ENCODE measurements at places on chromosomes 5 and 9.

DNA sequence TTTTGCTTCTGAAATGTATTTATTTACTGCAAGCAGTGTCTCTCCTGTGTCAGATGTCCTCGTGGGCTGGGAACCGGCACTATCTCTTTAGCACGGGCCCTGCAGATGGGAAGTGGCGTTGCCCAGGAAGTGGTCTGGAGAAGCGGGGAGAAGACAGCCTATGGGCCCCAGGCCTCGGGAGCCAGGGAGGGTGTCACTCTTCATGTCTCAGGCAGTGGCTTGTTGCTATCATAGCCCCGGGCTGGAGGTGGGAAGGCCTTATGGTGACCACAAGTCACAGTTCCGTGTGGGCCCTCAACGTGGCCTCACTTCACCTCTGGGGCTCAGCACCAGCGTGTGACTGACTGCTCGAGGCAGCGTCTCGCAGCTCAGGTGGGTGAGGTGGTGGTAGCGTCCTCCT lies 41.4 kb downstream of the SYK start:
- no peak for DNase-seq

DNA sequence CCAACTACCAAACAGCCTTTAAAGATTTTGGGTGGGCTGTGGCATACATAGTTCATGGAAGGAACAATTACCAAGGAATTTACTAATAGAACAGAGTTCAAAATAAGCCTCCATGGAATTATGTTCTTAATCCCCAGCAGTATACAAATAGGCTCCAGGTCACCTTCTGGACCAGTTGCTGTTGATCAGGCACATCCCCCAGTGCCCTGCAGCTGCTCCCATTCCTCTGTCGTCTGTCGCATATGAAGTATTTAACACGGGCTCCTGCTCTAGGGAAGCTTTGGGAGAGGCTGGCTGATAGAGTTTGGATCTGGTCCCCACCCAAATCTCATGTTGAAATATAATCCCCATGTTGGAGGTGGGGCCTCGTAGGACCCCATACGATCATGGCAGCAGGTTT lies 17.8 kb downstream of the SHC3 start:
- DNase-seq, result no peak

DNA sequence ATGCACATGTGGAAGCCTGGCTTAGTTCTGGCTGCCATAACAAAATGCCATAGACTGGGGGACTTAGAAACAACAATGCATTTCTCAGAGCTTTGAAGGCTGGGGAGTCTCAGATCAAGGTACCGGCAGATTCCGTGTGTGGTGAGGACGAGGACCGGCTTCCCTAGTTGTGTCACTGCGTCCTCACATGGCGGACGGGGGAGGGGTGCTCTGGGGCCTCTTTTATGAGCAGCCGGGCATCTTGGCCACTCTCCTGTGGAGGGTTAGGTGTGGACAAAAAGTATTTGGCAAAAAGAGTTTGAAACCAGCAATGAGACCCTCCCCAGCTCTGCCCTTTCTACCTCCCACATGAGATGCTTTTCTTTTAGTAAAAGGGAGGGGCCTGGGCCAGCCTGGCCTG lies 118.5 kb upstream of the LPCAT1 start:
- no peak for DNase-seq

DNA sequence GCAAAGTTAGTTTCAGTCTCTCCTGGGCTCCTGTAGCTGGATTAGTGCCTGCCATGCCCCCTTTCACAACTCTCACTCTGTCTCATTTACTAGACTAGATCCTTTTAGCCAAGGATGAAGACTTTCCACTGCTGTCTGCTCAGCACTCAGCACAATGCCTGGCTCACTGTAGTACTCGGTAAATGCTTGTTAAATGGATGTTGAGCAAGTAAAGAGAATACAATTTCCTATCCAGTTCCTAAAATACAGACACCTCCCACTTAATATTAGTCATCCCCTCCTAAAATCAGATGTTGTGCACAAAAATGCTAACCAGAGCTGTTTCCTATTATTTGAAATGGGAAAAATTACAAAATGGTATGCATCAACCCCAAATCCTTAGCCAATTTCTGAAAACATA lies 195.8 kb downstream of the SREK1 start:
- DNase-seq, result no peak

- no peak for DNase-seq
These were observed 22.5 kb downstream of the RANBP3L start for GRCh38 chr5:36279054-36279698.

- DNase-seq, result no peak
These were observed 71.3 kb downstream of the KDM4C start for GRCh38 chr9:6829027-6829426.

GRCh38 chr5:149946118-149946517 lies 1.5 kb upstream of the PDE6A start:
- DNase-seq, result no peak

DNA sequence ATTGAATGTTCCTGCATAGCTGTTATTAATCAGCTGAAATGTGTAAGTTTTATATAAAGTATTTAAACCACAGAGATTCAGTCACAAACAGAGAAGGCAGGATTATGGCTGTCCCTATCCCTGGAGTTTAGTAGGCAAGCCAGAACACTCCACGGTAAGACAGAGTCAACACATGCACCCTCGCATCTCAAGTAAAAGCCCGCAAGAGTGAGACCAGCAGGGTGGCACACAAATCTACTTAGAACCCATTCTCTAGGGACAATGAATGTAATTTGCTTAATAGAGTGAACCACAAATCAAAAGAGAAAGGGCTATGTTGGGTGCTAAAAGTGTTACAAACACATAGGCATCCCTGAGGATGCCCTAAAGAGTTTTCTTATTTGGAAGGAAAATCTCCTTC lies 35.1 kb downstream of the LPAR1 start:
- DNase-seq, result no peak

DNA sequence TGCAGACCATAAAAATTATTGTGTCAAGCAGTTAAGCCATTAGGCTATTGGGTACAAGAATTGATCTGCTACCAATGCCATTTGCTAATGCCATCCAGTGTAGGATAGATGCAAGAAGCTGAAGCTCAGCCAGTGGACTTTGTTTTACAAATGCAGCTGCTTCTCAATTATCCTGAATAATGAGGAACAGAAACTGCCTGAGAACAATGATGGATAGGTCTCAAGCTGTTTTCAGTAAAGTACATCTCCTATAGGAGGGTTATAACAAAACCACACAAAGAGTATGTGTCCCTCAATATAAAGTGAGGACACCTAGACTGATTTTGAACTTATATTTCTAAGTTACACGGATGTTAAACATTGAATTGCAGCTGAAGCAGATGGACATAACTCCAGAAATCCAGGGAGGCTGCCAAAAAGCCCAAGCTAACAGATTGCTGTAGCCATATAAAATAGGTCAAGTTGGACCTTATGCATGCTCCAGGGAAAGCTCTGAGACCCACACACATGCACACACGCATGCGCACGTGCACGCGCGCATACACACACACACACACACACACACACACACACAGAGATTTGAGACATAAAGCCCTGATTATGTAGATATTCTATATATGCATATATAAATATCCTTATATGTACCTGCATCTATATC lies 482.7 kb upstream of the CD180 start:
- no peak for DNase-seq

DNA sequence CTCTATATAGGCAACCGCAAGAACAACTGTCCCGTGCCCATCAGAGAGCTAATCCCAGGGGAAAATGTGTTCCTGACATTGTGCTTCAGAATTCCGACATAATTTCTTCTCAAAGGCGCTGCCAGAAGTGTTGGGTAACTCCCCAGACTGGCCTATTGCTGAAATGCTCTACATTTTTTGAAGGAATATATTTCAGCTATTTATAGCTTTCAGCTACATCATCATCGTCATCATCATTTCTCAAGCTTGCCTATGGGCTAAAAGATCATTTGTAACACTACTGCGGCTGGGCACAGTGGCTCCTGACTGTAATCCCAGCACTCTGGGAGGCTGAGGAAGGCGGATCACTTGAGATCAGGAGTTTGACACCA lies 49.7 kb downstream of the MYO10 start:
- DNase-seq, result no peak

GRCh38 chr5:104859437-104859836 lies 1296.8 kb upstream of the NUDT12 start:
- no peak for DNase-seq

DNA sequence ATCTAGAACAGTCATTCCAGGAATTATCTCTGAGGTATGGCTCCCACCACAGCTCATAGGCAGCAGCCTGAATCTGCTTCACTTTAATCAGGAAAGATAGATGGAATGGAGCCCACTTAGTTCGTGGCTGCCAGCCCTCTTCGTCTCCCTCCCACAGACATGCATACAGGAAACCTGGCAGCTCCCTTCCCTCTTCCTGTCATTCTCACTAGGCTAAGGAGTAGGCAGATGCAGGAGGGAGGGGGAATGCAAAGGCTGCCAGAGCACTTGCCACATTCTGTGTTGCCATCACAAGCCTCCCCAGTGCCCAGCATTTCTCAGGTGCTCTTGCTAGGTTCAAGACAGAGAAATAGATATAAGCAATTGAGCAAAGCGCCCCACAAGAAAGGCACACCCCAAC lies 378.9 kb downstream of the ELAVL2 start:
- no peak for DNase-seq

- no peak for DNase-seq
These were observed 508.2 kb upstream of the WWC1 start for GRCh38 chr5:167783145-167783817.

GRCh38 chr9:121698627-121699570 lies 47.5 kb downstream of the DAB2IP start:
- peak; percentile 72 for DNase-seq

GRCh38 chr9:127793093-127793708 lies 7.4 kb downstream of the CDK9 start:
- DNase-seq, result no peak

DNA sequence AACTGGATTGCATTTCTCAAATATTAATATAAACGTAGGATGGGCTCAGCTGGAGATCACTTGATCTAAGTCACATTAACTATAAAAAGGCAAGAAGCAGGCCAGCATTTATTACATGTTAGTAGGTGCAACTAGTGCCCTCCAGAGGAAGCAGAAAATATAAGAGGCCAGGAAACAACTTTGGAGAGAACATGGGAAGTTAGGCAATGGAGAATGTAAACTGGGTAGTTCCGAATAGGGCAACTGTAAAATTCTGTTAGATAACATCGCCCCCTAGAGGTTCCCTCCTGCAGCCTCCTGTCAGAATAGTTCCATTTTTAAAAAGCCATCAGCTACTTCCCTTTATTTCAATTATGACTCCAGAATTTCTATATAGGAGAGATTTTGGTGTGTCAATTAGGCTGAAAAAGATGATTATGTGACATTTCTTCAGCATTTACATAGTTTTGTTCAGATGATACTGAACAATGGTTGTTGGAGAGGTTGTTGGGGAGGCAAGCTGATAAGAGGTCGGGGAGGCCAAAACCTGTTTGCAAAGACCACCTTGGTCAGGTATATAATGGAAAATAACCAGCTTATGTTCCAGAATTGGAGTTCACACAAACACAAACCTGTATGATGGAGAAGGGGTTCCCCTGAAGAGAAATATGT lies 22.4 kb downstream of the CCL28 start:
- peak; percentile 61 for DNase-seq

GRCh38 chr5:64744914-64745313 lies 23.6 kb downstream of the SREK1IP1 start:
- no peak for DNase-seq

DNA sequence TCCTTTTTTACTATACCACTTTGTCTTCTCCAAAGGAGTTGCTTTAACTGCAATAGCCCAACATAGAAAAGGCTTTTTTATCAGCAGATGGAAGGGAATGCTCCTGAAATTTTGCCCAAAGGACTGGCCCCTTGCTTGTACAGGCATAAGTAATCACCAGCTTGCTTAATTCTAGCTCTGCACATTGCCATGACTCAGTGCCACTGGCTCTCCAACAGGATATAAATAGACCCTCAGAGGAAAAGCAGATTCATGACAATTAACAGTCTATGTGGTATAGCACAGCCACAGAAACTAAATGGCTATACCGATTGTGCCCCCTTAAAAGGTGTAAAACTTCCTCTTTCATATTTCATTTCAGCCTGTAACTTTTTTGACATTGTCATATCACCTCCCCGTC lies 227.0 kb downstream of the ZNF608 start:
- DNase-seq, result no peak

DNA sequence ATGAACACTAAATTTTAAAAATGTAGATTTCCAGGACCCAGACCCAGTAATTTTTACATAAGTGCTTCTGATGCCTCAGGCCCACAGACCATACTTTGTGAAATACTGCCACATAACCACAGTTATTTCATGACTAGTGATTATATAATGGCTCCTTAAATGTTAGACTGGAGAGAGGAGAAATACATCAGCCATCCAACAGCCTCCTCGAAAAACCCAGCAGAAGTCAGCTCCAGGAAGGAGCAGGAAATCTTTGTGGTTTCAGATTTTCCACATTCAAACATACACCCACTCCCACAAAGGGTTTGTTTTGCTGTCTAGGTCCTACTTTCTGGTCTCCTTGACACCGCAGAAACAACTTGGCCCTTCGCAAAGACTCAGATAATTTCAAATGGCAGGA lies 455.2 kb downstream of the DTWD2 start:
- DNase-seq, result no peak

DNA sequence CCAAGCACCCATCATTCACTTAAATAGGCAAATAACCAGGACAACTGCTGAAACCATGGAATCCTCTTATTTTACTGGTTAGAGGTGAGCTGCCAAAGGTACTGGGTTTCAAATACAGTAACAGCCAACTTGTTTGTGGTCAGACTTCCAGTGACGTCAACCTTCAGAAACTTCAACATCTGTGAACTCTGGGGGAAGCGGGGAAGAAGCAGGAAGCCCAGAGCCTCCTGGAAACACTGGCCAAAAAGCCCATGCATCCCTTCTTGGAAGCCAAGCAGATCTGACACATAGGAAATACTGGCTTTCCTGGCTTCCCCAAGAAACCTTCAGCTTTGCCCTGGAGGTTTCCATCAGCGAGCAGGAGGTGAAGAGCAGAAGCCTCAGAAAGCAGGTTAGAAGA lies 4.9 kb upstream of the FRRS1L start:
- no peak for DNase-seq

DNA sequence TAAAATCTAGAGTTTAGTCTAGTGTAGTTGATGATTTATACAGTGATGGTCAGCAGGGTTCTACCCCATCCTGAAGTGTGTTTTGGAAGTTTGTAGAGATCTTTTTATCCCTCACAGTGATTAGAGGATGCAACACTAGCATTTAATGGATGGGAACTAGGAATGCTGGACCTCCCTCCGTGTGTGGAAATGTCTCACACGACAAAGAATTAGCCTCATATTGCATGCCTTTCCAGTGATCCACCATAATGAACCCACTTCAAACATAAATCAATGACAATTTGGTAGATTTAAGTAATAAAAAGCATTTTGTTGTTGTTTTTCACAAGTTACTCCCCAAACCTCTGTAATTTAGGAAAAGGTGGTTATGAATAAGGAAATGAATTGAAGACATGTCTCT lies 82.5 kb upstream of the LMNB1 start:
- no peak for DNase-seq

DNA sequence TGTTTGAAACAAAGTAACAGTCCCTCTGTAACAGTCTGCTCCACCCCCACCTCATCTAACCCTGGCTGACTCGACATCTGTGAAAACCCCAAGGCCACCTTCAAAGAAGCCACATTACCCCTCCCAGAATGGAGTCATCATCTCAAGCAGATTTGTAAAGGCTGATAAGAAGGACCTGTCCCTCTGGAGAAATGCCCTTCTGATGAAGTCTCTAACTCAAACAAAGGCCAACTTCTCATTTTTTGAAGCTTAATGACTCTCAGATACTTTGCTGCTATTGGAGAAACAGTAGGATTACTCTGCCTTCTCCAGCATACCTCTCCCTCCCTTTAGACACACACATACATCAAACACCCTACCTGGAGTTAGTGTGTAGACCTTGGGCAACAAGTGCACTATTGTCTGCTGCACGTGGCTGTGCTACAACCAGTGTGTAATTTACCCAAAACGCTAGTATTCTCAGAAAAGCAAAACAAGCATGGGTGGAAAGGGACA lies 5.3 kb upstream of the SUSD1 start:
- DNase-seq, result peak; percentile 77

Measured in activated T-cell treated with anti-CD3 and anti-CD28 coated beads, Interleukin-2, amount 50 U/mL, for 72 hours (primary cell).